ENCODE measurements at places on chromosomes 4 and X. TPM values are rescaled to one million over a fixed set of nuclear protein-coding genes. Genes with fewer than 3 reads are reported as not detected.
A peak's percentile ranks its signal among the peaks of the same experiment; 100 is the strongest.

Gene GLUD2
- total RNA-seq: 0.28 TPM

DNA sequence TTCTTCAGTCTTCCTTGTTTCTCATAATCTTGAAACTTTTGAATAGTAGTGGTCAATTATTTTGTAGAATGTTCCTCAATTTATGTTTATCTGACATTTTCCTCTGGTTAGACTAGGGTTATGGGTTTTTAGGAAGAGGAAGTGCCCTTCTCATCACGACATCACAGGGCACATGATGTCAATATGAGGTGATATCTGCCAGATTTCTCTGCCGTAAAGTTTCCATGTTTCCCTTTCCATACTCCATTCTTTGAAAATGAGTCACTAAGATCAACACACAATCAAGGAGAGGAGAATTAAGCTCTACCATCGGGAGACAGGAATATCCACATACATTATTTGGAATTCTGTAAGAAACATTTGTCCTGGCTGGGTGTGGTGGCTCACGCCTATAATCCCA, 28.4 kb downstream of the RP2 start:
- H3K27me3 ChIP-seq: no peaks in the 10 kb centered on the region
- no peak overlapping the region for H3K4me3 ChIP-seq
- H3K4me1 ChIP-seq: no peaks in the 10 kb centered on the region
- no peak for DNase-seq
- H3K27ac ChIP-seq: no peak overlapping the region

Gene CXCL10
- total RNA-seq: 0.29 TPM

DNA sequence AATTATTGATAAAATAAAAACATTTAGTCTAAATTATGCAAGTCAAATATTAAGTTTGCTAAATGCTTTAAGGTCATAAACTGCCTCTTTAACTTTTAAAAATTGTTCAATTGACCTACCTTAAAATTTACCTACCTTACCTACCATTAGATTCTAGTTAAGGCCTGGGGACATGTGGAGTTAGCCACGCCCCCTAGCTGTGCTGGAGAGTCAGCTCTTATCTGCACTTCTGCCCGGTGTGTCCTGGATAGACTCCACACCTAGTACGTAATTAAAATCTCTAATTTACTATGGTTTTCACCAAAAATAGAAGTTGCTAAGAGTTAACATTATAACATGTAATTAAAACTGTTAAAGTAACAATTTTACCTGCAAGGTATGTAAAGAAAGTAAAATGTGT, 22.7 kb downstream of the TENM3 start:
- H3K4me1 ChIP-seq: no peaks in the 10 kb centered on the region
- DNase-seq: no peak
- peaks cover 2% of the 10 kb centered on the region for H3K27me3 ChIP-seq
- no peak overlapping the region for H3K27ac ChIP-seq
- no peak overlapping the region for H3K4me3 ChIP-seq

Gene CXorf65
- total RNA-seq: not detected

Gene GLOD5
- not detected for total RNA-seq

- DNase-seq: no peak
- H3K27me3 ChIP-seq: no peaks in the 10 kb centered on the region
- peaks cover 37% of the 10 kb centered on the region for H3K4me1 ChIP-seq
- peak overlapping the region; percentile 46 for H3K27ac ChIP-seq
- H3K4me3 ChIP-seq: no peak overlapping the region
- peaks cover 4% of the 10 kb centered on the region for H3K36me3 ChIP-seq
Observed at GRCh38 chr4:88720451-88721428, 23.1 kb upstream of the NAP1L5 start.

GRCh38 chr4:88952081-88952480, 104.9 kb downstream of the FAM13A start:
- H3K27me3 ChIP-seq: no peaks in the 10 kb centered on the region
- H3K36me3 ChIP-seq: no peaks in the 10 kb centered on the region
- H3K4me1 ChIP-seq: no peaks in the 10 kb centered on the region
- no peak overlapping the region for H3K4me3 ChIP-seq
- H3K27ac ChIP-seq: no peak overlapping the region

Gene DCHS2
- total RNA-seq: 0.84 TPM

- no peaks in the 10 kb centered on the region for H3K36me3 ChIP-seq
- no peaks in the 10 kb centered on the region for H3K27me3 ChIP-seq
- peaks cover 66% of the 10 kb centered on the region for H3K4me1 ChIP-seq
Observed at GRCh38 chr4:38667085-38667893, 3.3 kb downstream of the KLF3 start.

GRCh38 chr4:61375301-61375700, 175.2 kb downstream of the ADGRL3 start:
- no peaks in the 10 kb centered on the region for H3K36me3 ChIP-seq
- DNase-seq: no peak
- H3K4me1 ChIP-seq: no peaks in the 10 kb centered on the region
- H3K4me3 ChIP-seq: no peak overlapping the region
- H3K27ac ChIP-seq: no peak overlapping the region

- no peaks in the 10 kb centered on the region for H3K36me3 ChIP-seq
- H3K4me1 ChIP-seq: no peaks in the 10 kb centered on the region
- no peaks in the 10 kb centered on the region for H3K27me3 ChIP-seq
- no peak overlapping the region for H3K4me3 ChIP-seq
- DNase-seq: no peak
- no peak overlapping the region for H3K27ac ChIP-seq
Observed at GRCh38 chr4:101972791-101973190, 182.3 kb downstream of the BANK1 start.

Gene CYLC1
- total RNA-seq: not detected

GRCh38 chr4:86132468-86132867, 227.4 kb downstream of the MAPK10 start:
- H3K27ac ChIP-seq: no peak overlapping the region
- no peaks in the 10 kb centered on the region for H3K36me3 ChIP-seq
- no peak for DNase-seq
- no peak overlapping the region for H3K4me3 ChIP-seq

DNA sequence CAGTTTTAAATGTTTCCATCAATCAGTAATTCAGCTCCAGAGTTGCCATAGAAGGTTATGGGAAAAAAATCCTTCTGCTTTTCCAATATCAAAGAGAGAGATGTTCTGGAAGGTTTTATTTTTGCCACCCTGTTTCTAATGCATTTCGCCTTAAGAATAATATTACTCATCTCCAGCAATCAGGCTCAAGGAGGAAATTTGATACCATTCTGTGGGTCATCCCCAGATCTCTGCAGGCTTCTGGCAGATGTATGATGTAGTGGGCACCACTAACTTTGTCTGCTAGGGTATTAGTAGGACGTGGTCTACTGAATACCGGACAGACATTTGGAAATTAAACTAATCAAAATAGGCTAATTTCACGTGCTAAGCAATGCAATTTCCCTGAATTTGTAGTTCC, 645.4 kb upstream of the TENM3 start:
- H3K27ac ChIP-seq: no peak overlapping the region
- H3K4me3 ChIP-seq: no peak overlapping the region
- no peaks in the 10 kb centered on the region for H3K4me1 ChIP-seq
- no peaks in the 10 kb centered on the region for H3K36me3 ChIP-seq
- DNase-seq: no peak

GRCh38 chr4:137998666-137999429, 243.3 kb downstream of the SLC7A11 start:
- DNase-seq: no peak
- no peak overlapping the region for H3K4me3 ChIP-seq
- H3K27ac ChIP-seq: no peak overlapping the region
- no peaks in the 10 kb centered on the region for H3K36me3 ChIP-seq

Gene NPNT
- total RNA-seq: 10.7 TPM

Gene ADH1A
- 0.30 TPM for total RNA-seq

Gene SPP1
- 1.4 TPM for total RNA-seq

- no peak for DNase-seq
- no peak overlapping the region for H3K27ac ChIP-seq
- no peaks in the 10 kb centered on the region for H3K27me3 ChIP-seq
- no peaks in the 10 kb centered on the region for H3K36me3 ChIP-seq
Observed at GRCh38 chrX:20481632-20482031, 214.9 kb upstream of the RPS6KA3 start.

DNA sequence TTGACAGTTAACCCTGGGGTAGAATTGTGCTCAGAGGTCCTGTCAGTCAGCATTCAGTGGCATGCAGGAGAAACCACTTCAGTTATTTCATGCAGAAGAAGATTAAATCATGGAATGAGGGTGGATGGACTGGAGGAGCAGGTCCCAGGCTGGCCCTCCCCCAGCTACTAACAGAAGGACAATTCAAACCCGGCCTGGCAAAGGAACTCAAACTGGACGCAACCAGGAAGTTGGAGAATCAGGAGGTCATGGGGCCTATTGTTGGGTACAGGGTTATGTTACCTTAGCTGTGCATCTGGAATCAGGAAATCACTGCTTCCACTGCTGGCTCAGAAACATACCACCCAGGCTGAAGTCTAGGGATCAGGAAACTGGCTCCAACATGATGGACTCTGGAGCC, 121.4 kb downstream of the GPAT3 start:
- no peaks in the 10 kb centered on the region for H3K4me1 ChIP-seq
- H3K36me3 ChIP-seq: no peaks in the 10 kb centered on the region
- no peak for DNase-seq
- no peak overlapping the region for H3K27ac ChIP-seq
- no peaks in the 10 kb centered on the region for H3K27me3 ChIP-seq

DNA sequence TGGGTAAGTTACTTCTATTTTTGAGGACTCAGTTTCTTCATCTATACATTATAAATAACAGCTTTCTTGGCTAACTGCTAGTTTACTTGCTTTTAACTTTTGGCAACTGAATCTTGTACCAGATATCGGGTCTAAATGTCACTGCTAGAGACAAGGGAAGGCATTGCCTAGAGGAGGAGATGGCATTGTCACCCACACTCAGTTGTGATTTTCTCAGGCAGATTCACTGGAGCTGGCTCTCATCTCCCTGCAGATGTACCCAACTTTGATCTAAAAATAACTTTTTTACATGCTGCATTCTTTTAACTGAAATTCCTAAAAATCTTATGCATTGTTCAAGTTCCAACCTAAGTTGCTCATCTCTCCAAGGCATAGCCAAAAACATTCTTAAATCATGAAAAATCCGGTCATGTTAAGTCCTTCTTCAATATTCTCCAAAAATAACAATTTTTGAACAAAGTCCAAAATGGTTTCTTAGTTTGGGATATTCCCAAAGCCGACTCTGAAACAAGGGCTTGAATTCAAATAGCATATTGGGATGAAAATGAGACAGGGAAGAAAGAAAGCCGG, 469.0 kb upstream of the BOD1L1 start:
- DNase-seq: no peak
- H3K4me3 ChIP-seq: no peak overlapping the region
- H3K27ac ChIP-seq: no peak overlapping the region
- H3K4me1 ChIP-seq: no peaks in the 10 kb centered on the region
- H3K27me3 ChIP-seq: no peaks in the 10 kb centered on the region
